ENCODE measurements at places on chromosomes 11 and 22.

DNA sequence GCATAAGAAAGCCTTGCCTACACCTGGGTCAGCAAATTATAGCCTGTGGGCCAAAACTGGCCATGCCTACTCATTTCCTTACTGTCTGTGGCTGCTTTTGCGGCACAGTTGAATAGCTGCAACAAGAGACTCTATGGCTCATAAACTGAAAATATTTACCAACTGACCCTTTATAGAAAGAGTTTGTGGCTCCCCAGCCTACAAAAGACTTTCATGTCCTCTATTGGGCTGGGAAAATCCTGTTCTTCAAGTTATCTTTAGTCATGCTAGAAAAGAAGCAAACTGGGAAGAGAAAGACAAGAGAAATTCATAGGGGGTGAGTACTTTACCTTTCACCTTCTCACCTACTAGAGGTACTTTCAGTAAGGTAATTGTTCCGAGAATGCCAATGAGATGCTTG, 175.1 kb downstream of the SWAP70 start:
- DNase-seq: no peak

DNA sequence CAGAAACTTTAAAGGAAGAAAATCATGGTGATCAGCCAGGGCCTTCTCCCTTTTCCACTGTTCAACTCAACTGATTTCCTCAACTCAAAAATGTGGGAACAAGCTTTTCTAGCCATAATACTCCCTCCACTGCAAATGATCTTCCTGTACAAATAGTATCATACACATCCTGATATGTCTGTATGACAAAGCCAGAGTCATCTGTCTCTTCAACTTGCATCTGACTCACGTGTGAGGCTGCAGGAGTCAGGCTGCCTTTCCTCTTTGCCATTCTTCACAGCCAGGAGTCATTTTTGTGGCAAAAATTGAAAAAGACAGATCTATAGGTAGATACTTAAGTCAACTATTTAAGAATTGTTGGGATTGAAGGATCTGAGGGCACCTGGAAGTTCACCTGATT, 13.3 kb downstream of the PATZ1 start:
- DNase-seq: no peak

GRCh38 chr11:8318536-8318935, 54.9 kb upstream of the LMO1 start:
- DNase-seq: no peak

- DNase-seq: no peak
These were observed 6.7 kb downstream of the BRD1 start for GRCh38 chr22:49820984-49821383.

DNA sequence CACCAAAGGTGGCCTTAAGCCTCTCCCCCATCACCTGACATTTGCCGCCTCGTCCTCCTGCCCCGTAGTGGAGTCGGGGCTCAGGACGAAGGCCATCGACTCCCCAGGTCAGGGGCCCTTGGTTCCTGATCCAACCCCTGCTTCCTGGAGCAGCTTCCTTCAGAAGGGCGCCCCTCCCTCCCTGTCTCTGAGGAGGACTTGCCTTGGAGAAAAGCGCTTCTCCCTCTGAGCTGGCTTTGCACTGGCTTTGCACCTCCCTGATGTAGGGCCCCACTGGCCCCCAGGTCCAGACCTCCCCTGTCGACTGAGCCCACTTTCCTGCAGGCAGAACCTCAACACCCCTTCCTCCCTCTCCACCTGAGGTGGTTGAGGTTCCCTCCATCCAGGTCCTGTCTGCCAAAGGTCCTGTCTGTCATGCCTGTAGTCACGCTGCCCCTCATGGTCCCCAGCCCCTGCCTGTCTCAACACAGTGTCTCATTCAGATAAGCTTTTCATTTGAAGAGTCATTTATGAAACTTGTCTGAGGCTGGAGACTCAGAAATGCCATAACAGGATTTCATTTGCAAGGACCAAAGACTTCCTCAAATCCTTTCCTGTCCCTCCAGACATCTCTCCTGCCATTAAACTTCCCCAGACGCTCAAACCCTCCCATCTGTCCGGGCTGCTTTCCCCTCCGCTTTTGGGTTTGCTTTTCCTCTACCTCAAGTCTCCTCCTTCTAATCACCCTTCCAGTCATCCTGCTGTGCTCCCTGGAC, 78.4 kb downstream of the MYO7A start:
- no peak for DNase-seq

DNA sequence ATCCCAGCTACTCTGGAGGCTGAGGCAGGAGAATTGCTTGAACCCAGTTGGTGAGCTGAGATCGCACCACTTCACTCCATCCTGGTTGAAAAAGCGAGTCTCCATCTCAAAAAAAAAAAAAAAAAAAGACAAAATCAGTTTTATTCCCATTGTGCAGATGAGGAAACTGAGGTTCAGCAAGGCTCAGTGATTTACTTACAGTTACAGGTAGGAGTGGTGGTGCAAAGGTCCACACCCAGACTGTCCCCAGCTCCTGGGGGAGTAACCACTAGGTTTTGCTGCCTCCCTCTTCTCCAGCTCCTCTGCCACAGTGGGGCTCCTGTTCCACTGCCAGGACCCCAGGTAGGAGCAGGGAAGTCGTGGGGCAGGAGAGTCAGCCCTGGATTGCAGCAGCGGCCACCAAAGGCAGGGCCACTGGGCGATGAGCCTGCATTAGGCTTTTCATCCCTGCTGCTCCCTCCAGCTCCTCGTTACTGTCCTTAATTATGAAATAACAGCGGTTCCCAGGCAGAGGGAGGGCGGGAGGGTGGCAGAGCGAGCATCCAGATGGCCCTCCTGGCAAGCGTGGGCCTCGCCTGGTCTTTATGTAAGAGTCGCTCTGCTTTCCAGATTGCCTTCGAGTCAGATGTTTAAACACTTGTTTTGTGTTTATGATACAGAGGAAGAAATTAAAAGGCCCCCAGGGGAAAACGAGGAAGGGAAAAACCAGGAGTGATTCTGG, 15.5 kb upstream of the RASD2 start:
- DNase-seq: no peak

- no peak for DNase-seq
These were observed 133.5 kb downstream of the RBFOX2 start for GRCh38 chr22:35894937-35895708.

DNA sequence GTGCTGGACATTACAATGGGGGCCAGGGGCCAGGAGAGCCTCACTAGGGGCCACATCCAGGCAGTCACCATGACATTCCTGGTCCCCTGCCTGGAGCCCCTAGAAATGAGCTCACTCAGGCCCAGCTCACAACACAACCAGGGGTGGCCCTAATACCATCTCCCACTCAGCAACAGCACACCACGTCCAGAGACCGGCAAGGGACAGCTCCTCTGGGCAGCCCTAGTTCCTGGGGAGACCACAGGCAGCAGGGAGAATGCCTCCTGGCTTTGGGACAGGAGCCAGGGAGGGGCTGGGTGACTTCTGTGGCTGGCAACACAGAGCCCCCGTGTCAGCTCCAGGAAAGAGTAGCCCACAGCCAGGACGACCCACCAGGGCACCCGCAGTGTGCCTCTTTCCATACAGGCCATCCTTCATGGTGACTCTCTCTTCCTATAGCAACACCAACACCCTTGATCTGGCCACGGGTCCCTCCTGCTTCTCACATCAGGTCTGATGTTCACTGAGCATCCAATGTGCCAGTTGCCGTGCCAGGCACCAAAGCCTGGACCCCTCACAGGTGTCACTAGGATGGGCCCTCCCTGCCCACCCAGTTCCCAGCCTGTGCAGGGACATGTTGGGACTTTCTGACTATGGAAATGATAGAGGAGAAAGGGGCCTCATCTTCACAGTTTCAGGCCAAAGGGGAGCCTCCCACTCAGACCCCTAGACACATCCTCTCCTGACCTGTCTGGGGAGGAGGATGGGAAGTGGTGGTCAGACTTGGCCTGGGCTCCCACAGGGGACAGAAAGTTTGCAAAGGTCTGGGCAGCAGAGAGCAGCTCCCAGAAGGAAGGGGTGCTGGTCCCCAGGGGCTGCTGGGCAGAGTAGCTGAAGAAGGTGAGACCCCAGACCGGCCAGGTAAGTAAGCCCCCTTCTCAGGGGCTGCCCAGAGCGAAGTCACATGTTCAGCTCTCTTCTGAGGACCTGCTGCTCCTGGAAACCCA, 43.2 kb downstream of the IGLL5 start:
- DNase-seq: no peak

GRCh38 chr11:131875611-131876010, 505.2 kb downstream of the NTM start:
- no peak for DNase-seq

DNA sequence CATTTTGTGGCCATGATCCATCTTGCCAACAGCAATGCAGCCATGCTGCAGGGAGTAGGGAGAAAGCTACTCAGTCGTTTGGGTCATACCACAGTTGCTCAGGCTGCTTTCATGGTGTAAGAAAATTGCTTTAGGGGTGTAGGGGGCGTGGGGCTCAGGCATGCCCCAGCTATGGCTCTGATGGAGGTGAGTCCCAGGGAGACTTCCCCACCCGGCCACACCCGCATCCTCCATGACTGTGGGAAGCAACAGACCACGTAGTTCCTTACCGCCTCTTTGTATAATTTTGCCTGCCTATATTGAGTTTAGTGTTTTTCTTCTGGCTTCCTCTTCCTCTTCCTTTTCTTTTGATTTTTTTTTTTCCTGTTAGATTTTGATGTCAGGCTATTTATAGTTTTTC, 58.8 kb downstream of the SPECC1L start:
- no peak for DNase-seq

GRCh38 chr22:39806109-39806508, 87.5 kb downstream of the ENTHD1 start:
- DNase-seq: no peak

- no peak for DNase-seq
These were observed 4.5 kb downstream of the NCF4 start for GRCh38 chr22:36865346-36865745.

DNA sequence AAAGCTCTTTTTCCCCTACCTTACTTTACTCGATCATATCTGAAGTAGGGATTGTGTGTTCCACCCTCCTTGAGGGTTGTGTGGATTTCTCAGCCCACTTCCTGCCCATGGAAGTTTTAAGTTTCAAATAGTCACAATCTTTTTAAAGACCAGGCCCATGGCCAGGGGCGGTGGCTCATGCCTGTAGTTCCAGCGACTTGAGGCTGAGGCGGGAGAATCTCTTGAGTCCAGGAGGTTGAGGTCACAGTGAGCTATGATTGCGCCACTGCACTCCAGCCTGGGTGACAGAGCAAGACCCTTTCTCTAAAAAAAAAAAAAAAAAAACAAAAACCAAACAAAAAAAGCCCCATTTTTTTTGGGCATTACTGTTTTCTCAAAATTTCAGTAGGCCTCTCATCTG, 36.3 kb upstream of the LRRC10B start:
- no peak for DNase-seq

DNA sequence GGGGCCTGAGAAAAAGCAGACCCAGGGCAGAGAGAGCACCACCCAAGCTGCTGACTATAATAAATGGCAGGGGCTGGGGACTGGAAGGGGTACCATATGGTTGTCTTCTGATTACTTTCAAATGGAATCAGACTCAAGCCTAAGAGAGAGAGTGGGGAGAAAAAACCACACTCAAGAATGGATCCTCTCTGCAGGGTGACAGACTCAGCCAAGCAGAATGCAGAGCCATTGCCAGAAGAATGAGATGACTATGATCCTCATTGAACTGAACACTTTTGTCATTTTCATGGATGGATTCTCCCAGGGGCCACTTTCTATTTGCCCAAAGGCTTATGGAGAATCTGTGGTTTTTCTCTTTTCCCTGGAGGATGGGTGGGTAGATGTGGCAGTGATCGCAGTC, 8.7 kb downstream of the UBASH3B start:
- DNase-seq: no peak

DNA sequence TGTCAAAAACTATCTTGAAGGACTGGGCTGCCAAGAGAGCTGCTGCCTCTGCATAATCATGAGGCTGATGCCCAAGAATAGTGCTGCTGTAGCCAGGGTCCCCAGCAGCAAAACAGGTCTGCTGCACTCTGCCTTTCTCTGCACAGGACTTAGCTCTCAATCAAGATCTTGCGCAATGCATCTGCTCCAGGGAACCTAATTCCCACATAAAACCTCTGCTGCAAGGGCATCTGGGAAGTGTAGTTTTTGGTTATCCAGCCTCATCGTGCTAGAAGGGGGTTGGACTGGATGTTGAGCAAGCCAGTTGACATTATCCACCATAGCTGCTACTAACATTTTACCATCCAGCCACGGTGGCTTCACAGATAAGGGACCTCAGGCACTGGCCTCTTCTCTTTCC, 192.7 kb downstream of the C11orf91 start:
- no peak for DNase-seq

- DNase-seq: no peak
These were observed 15.7 kb downstream of the MYO18B start for GRCh38 chr22:25757686-25758085.

GRCh38 chr11:48091426-48092102, 111.2 kb downstream of the PTPRJ start:
- no peak for DNase-seq

GRCh38 chr22:46202897-46203600, 47.0 kb downstream of the CDPF1 start:
- no peak for DNase-seq

Data from activated T-cell treated with anti-CD3 and anti-CD28 coated beads for 4 hours (primary cell).